Neural progenitor cell (in vitro differentiated cells): ENCODE measurements at places on chromosomes 12 and 14.

- H3K4me3 ChIP-seq, result no peak overlapping the region
- H3K36me3 ChIP-seq, result no peaks in the 10 kb centered on the region
- DNase-seq, result no peak
- H3K4me1 ChIP-seq, result peaks cover 21% of the 10 kb centered on the region
Observed at GRCh38 chr14:100885196-100885595, 18.3 kb downstream of the RTL1 start.

DNA sequence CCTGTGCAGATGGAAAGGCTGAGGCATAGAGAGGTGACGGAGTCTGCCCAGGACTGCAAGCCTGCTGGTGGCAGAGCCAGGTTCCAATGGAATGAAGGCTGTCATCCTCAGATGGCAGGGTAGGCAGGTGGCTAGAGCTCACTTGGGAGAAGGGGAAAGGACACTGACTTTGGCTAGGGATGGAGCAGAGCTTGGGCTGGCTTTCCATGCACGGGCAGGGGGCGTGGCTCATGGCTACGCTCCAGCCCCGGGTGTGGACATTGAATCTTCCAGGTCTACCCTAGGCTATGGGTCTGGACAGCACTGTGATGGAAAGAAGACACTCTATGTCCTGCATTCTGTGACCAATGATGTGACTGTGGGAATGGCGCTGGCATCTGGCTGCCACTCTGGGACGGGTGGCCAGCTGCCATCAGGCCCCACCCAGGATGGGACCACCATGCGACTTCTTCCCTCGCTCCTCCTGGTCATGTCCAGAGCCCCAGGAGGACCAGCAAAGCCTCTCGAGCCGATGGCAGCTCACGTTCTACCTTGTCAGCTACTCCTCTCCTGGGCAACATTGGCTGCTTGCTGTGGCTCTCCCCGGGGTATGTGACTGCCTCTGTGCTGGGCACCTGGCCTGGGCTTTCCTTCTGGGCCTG, 398.7 kb downstream of the TMEM121 start:
- no peaks in the 10 kb centered on the region for H3K27me3 ChIP-seq
- no peak overlapping the region for H3K4me3 ChIP-seq
- H3K4me1 ChIP-seq, result no peaks in the 10 kb centered on the region
- H3K27ac ChIP-seq, result no peak overlapping the region
- H3K36me3 ChIP-seq, result no peaks in the 10 kb centered on the region

DNA sequence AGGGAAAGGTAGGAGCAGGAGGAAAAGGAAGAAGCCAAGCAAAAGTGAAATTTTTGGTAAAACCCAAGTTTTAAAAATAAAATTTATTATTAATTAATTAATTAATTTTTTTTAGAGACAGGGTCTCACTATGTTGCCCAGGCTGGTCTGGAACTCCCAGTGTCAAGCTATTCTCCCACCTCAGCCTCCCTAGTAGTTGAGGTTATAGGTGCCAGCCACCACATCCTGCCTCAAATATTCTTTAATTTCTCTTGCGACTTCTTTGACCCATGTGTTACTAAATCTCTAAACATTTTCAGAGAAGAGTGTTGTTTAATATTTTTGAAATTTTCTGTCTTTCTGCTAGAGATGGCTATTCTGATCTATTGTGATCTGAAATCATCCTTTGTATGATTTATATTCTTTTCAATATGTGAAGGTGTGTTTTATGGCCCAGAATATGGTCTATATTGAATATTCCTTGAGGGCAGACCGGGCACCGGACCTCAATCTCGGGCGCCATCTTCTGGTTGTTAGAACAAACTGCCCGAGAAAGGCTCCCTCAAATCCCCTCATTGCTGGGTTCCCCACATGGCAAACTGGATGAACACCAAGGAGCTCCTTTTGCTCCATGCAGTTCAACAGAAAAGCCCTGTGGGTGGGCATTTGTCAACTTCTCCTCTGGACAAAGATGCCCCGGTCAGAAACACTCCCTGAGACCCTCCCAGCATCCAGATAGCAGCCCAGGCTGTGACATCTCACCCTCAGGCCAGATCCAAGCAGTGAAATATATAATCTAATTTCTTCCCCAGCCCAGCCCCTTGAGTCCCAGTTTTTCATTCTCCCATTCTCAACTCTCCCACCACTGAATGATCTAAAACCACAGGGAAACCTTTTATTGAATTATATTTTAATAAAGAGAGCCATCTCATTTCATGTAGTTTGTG, 110.5 kb downstream of the ASCL4 start:
- no peaks in the 10 kb centered on the region for H3K36me3 ChIP-seq
- H3K4me1 ChIP-seq, result no peaks in the 10 kb centered on the region
- H3K27ac ChIP-seq, result no peak overlapping the region
- peaks cover 53% of the 10 kb centered on the region for H3K27me3 ChIP-seq
- no peak overlapping the region for H3K4me3 ChIP-seq
- peak; percentile 85 for DNase-seq

DNA sequence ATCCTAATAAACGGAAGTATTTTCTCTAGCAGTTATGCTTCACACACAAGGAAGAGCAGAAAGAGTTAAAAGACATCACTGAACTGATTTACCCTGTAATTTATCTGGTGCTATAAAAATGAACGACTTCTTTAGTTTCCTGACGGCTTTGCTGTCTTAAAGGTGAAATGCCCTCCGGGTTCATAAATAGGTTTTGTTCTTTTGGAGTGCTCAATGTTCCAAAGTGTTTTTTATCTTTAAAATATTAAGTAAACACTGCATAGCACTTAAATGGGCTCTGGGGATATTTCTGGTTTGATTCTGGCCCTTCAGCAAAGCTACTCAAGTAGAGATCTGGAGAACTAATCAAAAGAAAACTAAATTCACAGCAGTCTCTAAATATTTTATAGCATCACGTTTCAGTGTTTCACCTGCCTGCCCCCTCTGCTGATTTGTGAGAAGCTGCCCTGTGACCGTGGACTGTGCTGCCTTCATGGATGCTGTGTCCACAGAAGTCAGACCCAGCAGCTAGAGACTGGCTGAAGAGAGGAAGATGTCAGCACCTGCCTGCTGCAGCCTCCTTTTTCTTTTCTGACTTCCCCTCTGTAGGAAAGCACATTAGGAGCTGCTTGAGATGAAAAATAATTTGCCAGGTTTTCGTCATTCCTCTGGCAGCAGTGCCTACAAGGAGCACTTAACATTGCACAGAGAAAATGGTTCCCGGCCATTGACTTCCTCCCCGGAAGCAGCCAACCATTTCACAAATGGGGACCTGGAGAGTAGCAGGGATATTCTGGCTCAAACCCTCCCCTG, 205.1 kb upstream of the FSCB start:
- DNase-seq, result peak; percentile 13
- no peak overlapping the region for H3K27ac ChIP-seq
- no peaks in the 10 kb centered on the region for H3K27me3 ChIP-seq
- H3K4me1 ChIP-seq, result no peaks in the 10 kb centered on the region
- H3K4me3 ChIP-seq, result no peak overlapping the region

- peak overlapping the region; percentile 77 for H3K27ac ChIP-seq
- peak; percentile 22 for DNase-seq
- H3K4me3 ChIP-seq, result no peak overlapping the region
- no peaks in the 10 kb centered on the region for H3K36me3 ChIP-seq
Observed at GRCh38 chr14:54642801-54643695, 76.1 kb downstream of the SAMD4A start.

GRCh38 chr12:47714826-47715386, 9.1 kb upstream of the RPAP3 start:
- H3K27ac ChIP-seq, result no peak overlapping the region
- peaks cover 6% of the 10 kb centered on the region for H3K27me3 ChIP-seq
- H3K36me3 ChIP-seq, result no peaks in the 10 kb centered on the region
- H3K4me3 ChIP-seq, result no peak overlapping the region
- peaks cover 4% of the 10 kb centered on the region for H3K4me1 ChIP-seq

DNA sequence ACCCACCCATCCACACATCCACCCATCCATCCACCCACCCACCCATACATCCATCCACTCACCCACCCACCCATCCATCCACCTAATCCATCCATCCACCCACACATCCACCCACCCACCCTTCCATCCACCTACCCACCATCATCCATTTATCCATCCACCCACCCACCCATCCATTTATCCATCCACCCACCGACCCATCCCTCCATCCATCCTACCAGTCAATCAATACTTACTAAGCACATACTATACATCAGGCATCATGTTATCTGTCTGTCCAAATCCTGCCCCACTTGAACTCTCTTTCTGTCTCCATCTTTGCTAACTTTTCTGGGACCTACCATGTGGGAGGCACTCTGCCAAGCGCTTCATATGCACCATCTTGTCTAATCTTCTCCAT, 15.4 kb downstream of the GALNT9 start:
- H3K4me1 ChIP-seq, result no peaks in the 10 kb centered on the region
- peaks cover 58% of the 10 kb centered on the region for H3K27me3 ChIP-seq
- no peak for DNase-seq
- no peak overlapping the region for H3K4me3 ChIP-seq

GRCh38 chr12:131830335-131830913, 2.2 kb downstream of the MMP17 start:
- H3K27ac ChIP-seq, result no peak overlapping the region
- peaks cover 65% of the 10 kb centered on the region for H3K27me3 ChIP-seq
- no peaks in the 10 kb centered on the region for H3K36me3 ChIP-seq
- H3K4me1 ChIP-seq, result peaks cover 13% of the 10 kb centered on the region
- H3K4me3 ChIP-seq, result peak overlapping the region; percentile 66

- H3K27ac ChIP-seq, result no peak overlapping the region
- H3K4me1 ChIP-seq, result peaks cover 4% of the 10 kb centered on the region
- DNase-seq, result peak; percentile 65
- no peak overlapping the region for H3K4me3 ChIP-seq
- no peaks in the 10 kb centered on the region for H3K36me3 ChIP-seq
- H3K27me3 ChIP-seq, result no peaks in the 10 kb centered on the region
Observed at GRCh38 chr14:77014004-77014604, 14.4 kb downstream of the IRF2BPL start.

- H3K36me3 ChIP-seq, result no peaks in the 10 kb centered on the region
- H3K27me3 ChIP-seq, result no peaks in the 10 kb centered on the region
- H3K4me3 ChIP-seq, result no peak overlapping the region
- no peak overlapping the region for H3K27ac ChIP-seq
Observed at GRCh38 chr12:84075991-84076390, 836.6 kb downstream of the SLC6A15 start.

DNA sequence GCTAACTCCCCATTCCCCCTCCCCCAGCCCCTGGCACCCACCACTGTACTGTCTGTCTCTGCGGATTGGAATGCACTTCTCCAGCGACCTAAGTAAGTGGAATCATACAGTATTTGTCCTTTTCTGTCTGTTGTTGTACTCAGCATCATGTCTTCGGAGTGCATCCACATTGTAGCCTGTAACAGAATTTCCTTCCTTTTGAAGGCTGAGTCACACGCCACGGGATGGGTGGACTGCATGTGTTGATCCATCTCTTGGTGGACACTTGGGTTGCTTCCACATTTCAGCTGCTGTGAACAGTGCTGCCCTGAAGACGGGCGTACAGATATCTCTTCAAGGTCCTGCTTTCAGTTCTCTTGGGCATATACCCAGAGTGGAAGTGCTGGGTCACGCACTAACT, 34.4 kb downstream of the DDX51 start:
- H3K4me1 ChIP-seq, result peaks cover 8% of the 10 kb centered on the region
- H3K27me3 ChIP-seq, result no peaks in the 10 kb centered on the region
- H3K4me3 ChIP-seq, result no peak overlapping the region
- no peak for DNase-seq
- H3K36me3 ChIP-seq, result no peaks in the 10 kb centered on the region

DNA sequence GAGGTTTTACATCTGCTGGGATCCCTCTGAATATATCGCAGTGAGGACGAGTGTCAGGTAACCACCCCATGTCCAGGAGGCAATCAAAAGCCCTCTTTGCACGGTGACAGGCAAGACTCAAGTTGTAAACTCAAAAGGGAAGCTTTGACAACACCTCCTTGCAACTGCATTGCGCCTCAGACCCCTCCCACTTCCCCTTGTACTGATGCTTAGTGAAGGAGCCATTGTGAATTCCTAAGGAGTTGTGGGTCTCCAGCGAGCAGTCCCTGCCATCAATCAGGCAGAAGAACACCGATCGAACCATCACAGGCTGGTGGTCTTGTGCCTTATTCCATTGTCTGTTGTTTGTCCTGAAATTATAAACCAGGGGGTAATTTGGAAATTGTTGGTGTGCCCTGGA, 112.6 kb downstream of the CCDC60 start:
- DNase-seq, result peak; percentile 40
- no peak overlapping the region for H3K27ac ChIP-seq
- H3K27me3 ChIP-seq, result peaks cover 12% of the 10 kb centered on the region

DNA sequence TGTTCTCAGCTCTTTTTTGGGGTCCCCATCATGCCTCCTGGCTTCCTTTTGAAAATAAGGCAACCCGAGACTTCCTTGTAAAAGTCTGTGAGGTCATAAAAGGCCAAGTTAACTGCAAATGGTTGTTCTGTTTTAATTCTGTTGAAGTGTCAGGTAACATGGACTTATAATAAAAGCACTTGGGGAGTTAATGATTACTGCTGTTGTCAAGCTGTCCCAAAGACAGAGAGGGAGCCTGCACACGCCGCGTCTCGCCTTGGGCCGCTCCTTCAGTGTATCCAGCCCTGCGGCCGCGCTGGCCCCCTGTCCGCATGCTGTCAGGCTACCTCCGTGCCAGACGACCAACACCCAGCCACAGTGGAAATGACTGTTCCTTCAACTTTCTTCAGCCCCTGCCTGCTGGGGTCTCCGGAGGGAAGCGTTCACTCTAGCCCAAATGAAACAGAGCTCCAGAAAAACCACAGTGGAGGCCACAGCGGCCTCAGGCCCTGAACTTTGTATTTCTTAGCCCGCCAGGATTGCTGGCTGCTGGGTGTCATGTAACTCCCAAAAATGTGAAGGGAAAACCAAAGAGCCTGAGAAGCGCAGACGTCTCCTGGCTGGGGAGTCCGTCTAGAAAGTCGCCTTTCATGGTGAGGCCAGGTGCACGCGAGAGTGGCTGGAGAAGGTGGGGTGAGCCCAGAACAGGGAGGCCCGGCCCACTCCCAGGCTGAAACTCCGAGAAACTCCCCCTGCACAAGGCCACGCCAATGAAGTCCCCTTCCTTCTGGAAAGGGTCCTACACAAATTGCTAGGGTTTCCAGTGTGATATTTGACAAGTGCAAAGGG, 189.1 kb downstream of the ZFP36L1 start:
- H3K27me3 ChIP-seq, result no peaks in the 10 kb centered on the region
- peaks cover 62% of the 10 kb centered on the region for H3K4me1 ChIP-seq
- no peak overlapping the region for H3K27ac ChIP-seq

DNA sequence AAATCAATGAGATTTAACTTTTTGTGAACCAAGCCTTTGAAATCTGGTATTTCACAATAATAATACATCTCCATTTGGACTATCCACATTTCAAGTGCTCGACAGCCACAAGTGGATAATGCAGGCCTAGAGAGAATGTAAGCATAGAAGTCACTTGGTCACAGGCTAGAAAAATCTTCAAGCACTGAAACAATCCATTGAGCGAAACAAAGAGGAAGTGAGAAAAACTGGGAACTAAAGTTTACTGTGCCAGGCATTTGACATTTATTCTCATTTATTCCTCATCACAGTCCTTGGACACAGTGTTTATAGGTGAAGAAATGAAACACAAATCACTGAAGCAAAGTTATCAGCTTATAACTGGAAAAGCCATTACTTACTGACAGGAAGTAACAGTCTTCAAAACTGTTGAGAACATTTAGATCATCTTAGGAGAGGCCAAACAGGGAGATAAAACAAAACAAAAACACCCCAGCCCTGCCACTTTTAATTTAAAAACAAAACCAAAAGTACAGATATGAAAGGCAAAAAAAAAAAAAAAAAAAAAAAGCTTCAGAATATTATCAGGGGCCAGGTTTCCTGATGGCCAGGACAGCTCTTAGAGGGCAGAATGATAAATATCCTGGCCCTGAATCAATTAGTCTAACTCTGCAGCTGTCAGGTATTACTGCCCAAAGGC, 29.2 kb downstream of the GNS start:
- DNase-seq, result no peak
- no peaks in the 10 kb centered on the region for H3K4me1 ChIP-seq
- no peaks in the 10 kb centered on the region for H3K36me3 ChIP-seq
- H3K27me3 ChIP-seq, result no peaks in the 10 kb centered on the region
- no peak overlapping the region for H3K27ac ChIP-seq
